ENCODE measurements at places on chromosomes 11 and 22.
A peak's percentile ranks its signal among the peaks of the same experiment; 100 is the strongest.

- no peak for DNase-seq
These were observed 125.6 kb downstream of the DSCAML1 start for GRCh38 chr11:117671370-117671769.

GRCh38 chr11:34300026-34300925, 57.5 kb downstream of the ABTB2 start:
- DNase-seq: no peak

DNA sequence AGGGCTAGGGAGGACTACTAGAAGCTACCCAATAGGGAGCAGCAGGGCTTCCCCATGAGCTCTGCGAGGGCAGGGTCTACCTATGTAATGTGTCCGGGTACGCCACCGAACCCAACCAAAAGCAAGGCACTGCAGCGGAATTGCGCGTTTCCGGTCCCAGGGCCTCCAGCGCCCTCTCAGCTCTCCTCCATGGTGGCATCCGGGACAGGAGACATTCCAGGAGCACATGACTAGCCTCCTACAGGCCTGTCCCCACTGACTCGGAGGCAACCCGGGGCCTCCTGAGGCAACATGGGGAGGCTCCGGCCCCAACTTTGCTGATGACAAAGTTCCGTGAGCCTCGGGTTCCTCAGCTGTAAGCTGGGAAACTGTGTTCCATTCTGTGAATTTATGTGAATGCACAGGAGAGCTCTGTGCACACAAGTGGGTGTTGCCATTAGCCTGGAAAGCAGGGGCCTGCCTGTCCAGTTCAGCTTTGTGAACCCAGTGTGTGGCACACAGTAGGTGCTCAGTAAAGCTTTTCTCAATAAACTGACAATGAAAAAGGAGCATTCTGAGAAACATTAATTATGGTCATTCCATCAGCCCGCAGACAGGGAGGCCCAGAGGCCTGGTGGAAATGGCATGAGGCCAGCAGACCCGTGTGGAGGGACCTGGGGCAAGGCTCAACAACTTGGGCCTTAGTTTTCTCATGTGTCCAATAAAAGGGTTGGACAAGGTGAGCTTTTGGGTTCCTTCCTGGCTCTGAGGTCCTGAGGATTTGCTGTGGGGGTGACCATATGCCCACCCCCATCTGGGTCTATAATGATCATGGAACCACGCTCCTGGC, 50.3 kb downstream of the CHRDL2 start:
- DNase-seq: no peak

- no peak for DNase-seq
These were observed 1.3 kb downstream of the WEE1 start for GRCh38 chr11:9574622-9575259.

DNA sequence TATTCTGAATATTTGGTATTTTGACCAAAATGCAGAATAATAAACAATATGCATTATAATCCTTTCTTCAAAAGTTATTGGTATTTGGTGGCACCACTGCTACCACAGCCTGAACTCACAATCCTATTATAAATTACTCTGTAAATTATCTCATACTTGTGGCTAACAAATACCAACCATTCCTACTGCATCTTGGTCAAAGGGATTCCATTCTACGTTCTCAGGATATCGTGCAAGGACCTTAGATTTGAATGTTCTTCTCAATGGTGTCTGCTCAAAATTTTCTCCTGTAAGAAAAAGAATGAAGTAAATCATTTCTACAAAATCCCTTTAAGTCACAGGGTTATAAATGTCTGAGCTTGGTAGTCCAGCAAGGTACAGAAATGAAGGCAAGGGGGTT, 58.7 kb downstream of the DENND5A start:
- peak; percentile 82 for DNase-seq

GRCh38 chr11:46200537-46201281, 76.8 kb upstream of the CREB3L1 start:
- DNase-seq: peak; percentile 18
